Lung (tissue), 17 donors: ENCODE measurements at places on chromosomes 11 and 22. TPM values are rescaled to one million over a fixed set of nuclear protein-coding genes. Genes with fewer than 3 reads are reported as not detected.
A peak's percentile ranks its signal among the peaks of the same experiment; 100 is the strongest.

Gene CRKL
- 58.6 TPM for total RNA-seq

Gene SEC14L3
- total RNA-seq = 0.98 TPM

Gene ZDHHC13
- 13.5 TPM for total RNA-seq

Gene DCHS1
- total RNA-seq = 14.9 TPM

Gene SOX6
- total RNA-seq = 31.7 TPM

DNA sequence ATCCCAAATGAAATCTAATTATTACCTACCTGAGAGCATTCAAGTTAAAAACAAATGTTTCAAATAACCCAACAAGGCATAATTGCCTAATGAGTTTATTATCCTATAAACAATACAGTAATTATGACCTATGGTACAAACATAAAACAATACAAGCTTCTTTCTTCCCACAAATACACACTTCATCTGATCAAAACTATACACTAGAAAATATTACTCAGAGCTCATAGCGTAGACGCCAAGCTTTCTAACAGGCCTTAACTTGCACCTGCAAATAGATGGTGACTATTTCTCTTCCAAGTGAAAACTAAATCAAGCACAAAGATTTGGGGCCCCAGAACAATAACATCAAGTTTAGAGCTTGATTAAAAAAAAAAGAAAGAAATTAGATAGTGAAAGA is 78.1 kb downstream of the SOX6 start:
- DNase-seq = no peak

- no peak for DNase-seq
Measured at GRCh38 chr11:1718326-1718725, 21.3 kb downstream of the KRTAP5-6 start.

GRCh38 chr11:75272391-75272790 is 31.8 kb downstream of the TPBGL start:
- DNase-seq = no peak

DNA sequence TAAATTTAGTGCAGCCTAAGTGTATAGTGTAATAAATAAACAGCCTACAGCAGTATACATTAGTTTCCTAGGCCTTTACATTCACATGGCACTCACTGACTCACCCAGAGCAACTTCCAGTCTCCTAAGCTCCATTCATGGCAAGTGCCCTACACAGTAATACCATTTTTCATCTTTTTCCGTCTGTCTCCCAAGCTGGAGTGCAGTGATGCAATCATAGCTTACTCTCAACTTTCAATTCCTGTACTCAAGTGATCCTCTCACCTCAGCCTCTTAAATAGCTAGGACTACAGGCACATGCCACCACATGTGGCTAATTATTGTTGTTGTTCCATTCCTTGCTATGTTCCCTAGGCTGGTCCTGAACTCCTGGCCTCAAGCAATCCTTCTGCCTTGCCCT is 54.4 kb downstream of the FCHSD2 start:
- no peak for DNase-seq

GRCh38 chr11:2195756-2196088 is 24.1 kb upstream of the TH start:
- no peak for DNase-seq

GRCh38 chr22:46763051-46763705 is 728 bp downstream of the TBC1D22A start:
- DNase-seq = peak; percentile 45

DNA sequence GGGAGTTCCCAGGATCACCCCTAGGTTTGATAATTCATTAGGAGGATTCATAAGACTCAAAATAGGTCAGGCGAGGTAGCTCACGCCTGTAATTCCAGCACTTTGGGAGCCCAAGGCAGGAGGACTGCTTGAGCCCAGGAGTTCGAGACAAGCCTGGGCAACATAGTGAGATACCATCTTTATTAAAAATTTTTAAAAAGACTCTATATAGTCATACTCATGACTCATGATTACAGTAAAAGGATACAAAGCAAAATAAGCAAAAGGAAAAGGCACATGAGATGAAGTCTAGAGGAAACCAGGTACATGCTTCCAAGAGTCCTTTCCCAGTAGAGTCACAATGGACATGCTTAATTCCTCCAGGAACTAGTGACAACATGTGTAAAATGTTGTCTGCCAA is 13.9 kb upstream of the PTS start:
- DNase-seq = no peak

DNA sequence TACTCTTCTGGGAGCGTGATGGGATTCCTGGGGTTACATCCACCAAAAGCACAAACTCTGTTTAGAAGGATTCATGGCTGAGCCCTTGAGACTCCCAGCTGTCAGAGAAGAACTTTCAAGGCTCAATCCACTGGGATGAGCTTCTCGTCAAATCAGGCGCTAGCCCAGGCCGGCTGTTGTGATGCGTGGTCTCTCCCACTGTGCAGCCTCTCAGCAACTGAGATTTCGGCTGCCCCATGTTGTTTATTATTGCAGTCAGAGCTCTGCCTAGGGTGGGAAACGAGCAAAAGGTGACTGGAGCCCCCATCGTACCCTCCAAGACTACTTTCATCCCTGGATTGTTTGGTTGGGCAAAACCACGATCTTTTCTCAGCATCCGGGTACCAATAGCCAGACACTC is 251.6 kb downstream of the ETS1 start:
- DNase-seq = no peak

GRCh38 chr22:34638128-34638527 is 427.8 kb upstream of the ISX start:
- no peak for DNase-seq

- DNase-seq = no peak
Measured at GRCh38 chr22:30301995-30302809, 12.9 kb upstream of the CASTOR1 start.

DNA sequence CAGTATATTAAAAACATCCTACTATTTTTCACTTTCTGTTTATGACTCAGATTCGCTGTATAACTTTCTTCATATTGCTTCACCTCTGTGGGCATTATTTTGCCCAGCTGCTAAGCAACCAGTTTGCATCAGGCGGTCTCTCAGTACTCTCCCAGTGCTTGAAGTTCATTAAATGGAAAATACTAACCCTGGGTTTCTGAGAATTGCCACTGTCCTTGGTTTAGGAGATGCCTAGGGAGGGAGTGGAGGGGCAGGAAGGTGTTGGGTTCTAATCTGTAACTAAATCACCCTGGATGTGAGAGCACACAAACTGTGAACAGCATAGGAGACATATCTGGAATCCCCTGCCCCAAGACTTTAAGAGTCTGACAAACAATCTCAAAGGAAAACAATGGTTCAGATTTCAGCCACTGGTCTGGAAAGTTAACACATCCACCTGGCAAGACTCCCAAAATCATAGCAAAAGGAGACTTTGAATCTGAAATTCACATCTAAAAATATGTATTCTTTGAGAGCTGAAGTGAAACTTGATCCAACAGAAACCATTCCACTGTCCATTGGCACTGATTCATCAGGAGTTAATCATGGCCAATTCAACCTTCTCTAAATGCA is 540.0 kb downstream of the SOX6 start:
- peak; percentile 71 for DNase-seq

GRCh38 chr11:118715837-118716260 is 36.4 kb upstream of the TREH start:
- DNase-seq = no peak

DNA sequence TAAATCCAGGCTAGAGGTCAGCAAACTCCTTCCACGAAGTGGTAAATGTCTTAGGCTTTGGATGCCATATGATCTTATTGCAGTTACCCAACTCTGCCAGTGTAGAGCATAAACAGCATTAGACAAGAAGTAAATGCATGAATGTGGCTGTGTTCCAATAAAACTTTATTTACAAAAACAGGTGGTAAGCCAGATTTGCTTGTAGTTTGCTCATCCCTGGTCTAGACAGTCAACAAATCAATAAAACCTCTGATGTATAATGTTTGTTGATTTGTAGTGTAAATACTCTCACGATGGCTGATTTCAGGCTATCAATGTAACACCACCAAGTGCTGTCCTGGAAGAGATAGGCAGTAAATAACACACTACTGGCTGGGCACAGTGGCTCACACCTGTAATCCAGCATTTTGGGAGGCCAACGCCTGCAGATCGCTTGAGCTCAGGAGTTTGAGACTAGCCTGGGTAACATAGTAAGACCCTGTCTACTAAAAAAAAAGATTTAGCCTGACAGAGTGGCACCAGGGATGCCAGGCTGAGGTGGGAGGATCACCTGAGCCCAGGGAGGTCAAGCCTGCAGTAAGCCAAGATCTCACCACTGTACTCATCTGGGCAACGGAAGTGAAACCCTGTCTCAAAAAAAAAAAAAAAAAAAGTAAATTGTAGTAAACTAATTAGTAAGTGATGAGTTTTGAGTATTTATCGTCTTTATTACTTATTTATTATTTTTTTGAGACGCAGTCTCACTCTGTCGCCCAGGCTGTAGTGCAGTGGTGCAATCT is 6.9 kb upstream of the CATSPER1 start:
- no peak for DNase-seq

- DNase-seq = no peak
Measured at GRCh38 chr22:35375526-35375925, 5.4 kb upstream of the HMOX1 start.

GRCh38 chr11:97537407-97538150 is 1147.8 kb downstream of the JRKL start:
- DNase-seq = no peak

- no peak for DNase-seq
Measured at GRCh38 chr11:119863851-119864601, 135.0 kb upstream of the NECTIN1 start.

DNA sequence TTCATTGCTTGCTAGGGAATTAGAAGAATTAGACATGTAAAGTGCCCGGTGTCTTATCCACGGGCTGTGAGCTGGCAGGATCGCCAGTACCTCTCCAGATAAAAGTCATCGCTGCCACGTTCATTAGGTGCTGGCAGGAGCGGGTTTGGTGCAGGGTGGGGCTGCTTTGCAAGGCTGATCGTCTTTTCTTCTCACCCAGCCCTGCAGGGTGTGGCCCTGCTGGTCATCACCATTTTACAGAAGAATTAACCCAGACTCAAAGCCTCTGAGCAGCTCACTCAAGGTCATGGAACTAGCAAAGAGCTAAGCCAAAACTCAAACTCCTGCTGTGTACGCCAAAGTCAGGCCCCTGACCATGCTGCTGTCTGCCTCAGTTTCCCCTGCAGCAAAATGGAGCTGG is 6.1 kb upstream of the FGF4 start:
- DNase-seq = no peak

GRCh38 chr11:96082002-96082899 is 158.3 kb upstream of the MTMR2 start:
- DNase-seq = no peak

GRCh38 chr22:46389081-46389480 is 53.6 kb downstream of the TRMU start:
- DNase-seq = no peak
